Stimulated activated CD8-positive, alpha-beta memory T cell treated with anti-CD3 and anti-CD28 coated beads, Interleukin-2, amount 100 ng/mL, for 48 hours (primary cell): ENCODE measurements at places on chromosomes 2 and 18.
A peak's percentile ranks its signal among the peaks of the same experiment; 100 is the strongest.

- DNase-seq, result no peak
Observed at GRCh38 chr2:19488009-19488691, 129.7 kb upstream of the OSR1 start.

GRCh38 chr2:215002500-215002899 is 135.9 kb downstream of the ABCA12 start:
- DNase-seq, result no peak

- DNase-seq, result no peak
Observed at GRCh38 chr2:24576617-24577016, 85.6 kb downstream of the NCOA1 start.

- no peak for DNase-seq
Observed at GRCh38 chr2:64202206-64202845, 58.1 kb upstream of the PELI1 start.

DNA sequence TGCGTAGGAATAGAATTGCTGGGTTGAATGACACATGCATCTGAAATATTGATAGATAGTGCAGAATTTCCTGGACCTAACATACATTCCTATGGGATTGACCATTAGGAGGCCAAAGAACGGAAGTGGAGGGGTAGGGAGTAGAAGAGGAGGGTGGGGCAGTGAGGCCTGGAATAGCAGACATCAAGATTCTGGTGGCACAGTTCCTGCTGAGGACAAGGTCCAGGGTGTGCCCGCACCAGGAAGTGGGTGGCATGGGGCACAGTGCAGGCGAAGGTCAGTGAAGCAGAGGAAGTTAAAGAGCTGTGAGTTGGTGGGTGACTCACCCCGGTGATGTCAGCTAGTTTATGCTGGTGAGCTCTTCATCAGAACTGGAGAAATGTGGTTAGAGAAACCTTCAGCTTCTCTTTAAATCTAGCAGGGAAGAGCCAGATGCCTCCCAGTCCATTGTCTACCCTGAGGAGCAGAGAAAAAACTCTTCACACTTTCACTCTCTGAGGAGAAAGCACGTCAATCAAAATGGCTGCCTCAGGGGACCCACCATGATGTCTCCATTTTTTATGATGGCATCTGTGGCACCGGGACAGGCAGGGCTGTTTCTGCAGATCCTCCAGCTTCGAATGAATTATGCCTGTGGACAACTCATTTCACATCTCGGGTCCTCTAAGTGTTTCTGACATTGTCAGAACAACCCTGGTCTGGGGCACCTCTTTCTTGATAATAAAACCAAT is 55.9 kb upstream of the CTLA4 start:
- DNase-seq, result peak; percentile 68

GRCh38 chr2:173401716-173402326 is 47.1 kb downstream of the CDCA7 start:
- DNase-seq, result no peak

DNA sequence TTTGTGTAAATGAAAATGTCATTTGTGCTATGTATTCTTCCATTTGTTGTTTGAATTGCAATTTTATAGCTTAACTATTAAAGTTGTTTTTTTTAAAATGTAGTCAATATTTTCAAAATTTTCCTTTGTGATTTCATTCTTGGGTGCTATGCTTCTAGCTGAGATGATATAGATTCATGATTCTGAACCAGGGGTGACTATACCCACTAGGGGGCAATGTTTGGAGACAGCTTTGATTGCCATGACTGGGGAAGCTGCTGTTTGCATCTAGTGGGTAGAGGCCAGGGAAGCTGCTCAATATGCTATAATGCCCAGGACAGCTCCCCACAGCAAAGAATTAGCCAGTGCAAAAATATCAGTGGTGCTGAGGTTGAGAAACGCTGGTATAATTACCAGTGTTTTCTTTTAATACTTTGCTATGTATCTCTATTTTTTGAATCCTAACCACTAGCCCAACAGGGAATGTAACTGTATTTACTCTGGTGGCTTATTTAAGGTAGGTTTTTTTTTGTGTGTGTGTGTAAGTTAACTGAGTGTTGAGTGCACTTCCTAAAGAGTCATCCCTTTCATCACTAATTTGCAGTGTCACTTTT is 99.7 kb downstream of the MEP1B start:
- DNase-seq, result peak; percentile 3

DNA sequence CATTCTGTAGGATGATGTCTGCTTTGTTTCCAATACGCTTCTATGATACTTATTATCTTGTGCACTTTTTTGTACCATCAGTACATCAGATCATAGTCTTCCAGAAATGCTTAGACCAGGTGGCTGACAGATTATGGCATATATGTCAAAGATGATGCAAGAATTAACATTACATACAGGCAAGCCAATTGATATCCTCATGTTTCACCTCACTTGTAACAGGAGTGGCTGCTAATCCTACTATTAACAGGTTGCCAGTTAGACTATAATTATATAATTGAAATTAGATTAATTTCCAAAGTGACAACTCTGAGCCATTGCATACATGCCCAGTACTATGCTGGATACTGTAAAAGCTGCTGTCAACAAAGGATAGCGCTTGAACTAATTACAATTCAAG is 77.2 kb downstream of the TLK1 start:
- DNase-seq, result no peak

- no peak for DNase-seq
Observed at GRCh38 chr2:3246406-3246805, 131.2 kb downstream of the EIPR1 start.

DNA sequence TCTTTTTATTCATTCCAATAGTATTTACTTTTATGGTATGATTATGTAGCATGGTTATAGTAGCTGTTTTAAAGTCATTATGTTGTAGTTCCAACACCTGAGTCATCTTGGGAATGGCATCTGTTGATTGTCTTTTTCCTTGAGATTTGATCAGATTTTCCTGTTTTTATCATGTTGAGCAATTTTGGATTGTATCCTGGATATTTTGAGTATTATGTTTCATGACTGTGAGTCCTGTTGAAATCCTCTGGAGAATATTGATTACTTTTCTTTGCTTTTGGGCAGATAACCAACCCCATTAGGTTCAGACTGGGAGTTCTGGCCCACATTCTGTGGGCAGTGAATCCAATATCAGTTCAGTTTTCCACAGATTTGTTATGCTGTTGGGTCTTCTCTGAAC is 163.2 kb upstream of the SPRED2 start:
- no peak for DNase-seq

DNA sequence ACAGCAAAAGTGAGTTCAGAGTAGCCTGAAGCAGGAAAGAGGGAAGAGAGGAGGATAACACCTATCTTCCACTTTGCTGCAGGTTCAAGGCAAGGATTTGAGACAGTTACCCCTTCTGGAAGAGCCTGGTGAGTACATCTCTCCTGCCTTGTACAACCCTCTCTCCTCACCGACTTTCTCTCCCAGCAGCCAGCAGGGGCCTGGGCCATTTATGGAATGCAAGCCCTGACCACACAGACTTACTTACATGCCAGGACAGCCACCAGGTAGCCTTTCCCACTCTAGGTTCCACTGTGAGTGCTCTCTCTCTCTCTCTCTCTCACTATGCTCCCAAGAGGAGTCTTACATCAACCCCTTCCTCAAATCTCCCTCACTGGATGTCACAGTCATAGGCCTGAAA is 57.0 kb downstream of the BCL11A start:
- no peak for DNase-seq

- DNase-seq, result no peak
Observed at GRCh38 chr2:3756306-3756705, 52.9 kb downstream of the DCDC2C start.

GRCh38 chr2:197575987-197576386 is 60.1 kb downstream of the MOB4 start:
- DNase-seq, result no peak

GRCh38 chr2:64700133-64700809 is 46.6 kb upstream of the SERTAD2 start:
- DNase-seq, result no peak

DNA sequence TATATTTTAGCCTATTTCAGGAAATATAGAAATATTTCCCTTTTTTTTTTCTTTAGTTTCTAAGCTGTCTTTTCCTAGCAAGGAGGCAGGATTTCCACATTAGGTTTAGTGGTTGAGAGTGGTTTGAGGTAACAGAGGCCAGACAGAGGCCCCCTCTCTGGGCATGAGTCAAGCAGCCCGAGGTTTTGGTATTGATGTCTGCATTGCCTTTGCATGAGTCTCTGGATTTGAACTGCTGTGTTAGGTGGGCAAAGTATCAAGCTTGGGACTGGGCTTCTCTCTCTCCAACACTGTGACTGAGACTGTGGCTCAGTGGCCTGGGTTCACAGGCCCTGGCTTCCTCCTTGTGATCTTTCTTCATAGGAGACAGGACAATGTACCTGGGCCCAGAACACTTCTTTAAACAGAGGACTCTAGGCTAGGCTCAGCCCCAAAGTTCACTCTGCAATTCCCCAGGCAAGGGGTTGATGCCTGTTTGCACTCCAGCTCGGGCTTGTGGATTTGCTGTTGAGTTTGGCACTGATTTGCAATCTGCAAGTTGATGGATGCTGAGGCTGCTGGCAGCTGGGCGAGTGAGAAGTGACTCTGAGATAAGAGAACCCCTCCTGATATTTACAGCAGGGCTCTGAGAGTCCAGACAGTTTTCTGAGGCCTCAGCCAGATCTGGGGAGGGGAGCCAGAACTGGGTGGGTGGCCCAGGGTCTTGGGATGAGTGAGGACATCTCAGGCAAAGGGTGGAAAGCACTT is 271.2 kb downstream of the EN1 start:
- DNase-seq, result no peak

DNA sequence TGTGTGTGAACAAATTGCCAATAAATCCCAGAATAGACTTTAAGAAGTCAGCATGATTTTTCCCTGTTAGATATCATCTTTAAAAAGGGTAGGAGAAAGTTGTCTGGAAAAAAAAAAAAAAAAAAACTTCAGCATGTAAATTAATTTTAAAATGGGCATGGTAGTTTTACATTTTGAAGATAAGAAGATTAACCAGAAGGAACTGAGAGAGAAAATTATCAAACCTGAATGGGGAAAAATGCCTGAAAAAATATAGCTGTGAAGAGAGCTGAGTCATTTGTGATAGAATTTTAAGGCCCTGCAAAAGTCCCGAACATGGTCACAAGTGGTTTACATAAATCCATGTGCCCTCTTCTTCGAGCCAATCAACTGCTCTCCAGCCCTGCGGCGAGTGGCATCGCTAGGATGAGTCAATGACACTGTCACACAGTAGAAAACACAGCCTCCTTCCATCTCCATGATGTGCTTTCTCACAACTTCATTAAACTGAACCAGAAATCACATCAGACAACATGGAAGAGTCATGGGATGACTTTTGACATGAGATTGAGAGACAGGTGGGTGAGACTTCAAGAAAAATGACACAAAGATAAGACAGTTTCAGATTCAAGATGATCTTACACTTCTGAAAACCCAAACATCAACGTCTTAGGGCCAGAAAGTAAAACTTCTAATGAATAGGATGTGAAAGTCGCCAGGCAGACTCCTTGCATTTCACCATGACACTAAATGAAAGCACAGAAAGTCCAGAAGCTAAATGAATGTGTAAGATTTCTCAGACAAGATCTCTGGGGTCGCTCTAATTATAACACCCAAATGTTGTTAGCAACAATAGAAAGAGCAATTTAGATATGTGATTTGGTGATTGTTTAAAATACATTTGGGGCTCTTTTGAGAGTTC is 273.0 kb upstream of the ID2 start:
- DNase-seq, result peak; percentile 62

DNA sequence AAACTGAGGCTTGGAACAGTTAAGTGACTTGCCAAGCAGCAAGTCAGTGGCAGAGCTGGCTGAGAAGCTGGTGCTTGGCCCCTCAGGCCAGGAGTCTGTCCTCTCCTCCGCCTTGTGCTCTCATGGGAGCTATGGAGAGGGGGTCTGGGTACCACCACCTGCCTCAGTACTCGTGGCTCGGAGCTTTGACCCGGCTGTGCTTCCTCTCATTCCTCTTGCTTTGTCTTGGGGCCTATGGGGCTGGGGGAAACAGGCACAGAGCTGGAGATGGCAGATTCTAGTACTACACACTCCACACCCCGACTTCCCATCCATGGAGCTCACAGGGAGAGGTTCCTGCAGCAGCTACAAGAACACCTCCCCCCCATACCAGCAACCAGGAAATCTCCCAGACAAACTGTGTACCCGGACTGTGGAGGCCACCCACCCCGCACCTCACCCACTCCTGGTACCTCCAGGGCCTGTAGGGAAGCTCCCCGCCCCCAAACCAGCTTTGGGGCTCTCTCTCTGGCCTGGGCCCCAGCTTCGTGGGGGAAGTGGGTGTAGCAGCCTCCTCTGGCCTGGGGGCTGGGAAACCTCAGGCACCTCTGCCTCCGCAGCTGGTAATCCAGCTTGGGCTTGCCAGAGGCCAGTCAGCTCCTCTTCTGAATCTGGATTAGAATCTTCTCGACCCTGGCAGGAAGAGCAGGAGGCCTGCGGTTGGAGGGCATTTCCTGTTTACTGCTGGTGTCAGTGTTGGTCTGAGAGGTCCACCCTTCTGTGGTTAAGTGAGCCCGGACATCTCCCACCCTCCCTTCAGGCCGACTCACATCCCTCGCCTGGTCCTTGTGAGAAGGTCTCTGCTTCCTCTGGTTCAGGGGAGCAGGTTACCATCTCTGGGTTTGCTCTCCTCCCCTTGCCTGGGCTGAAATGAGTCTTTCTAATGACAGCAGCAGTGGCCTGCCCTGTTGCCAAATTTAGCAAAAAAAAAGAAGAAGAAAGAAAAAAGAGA is 22.3 kb upstream of the RHOB start:
- no peak for DNase-seq

- DNase-seq, result no peak
Observed at GRCh38 chr2:137772451-137772850, 191.8 kb upstream of the HNMT start.

- no peak for DNase-seq
Observed at GRCh38 chr18:48905513-48905912, 45.3 kb downstream of the SMAD7 start.

GRCh38 chr18:73861771-73862170 is 285.9 kb downstream of the FBXO15 start:
- no peak for DNase-seq

DNA sequence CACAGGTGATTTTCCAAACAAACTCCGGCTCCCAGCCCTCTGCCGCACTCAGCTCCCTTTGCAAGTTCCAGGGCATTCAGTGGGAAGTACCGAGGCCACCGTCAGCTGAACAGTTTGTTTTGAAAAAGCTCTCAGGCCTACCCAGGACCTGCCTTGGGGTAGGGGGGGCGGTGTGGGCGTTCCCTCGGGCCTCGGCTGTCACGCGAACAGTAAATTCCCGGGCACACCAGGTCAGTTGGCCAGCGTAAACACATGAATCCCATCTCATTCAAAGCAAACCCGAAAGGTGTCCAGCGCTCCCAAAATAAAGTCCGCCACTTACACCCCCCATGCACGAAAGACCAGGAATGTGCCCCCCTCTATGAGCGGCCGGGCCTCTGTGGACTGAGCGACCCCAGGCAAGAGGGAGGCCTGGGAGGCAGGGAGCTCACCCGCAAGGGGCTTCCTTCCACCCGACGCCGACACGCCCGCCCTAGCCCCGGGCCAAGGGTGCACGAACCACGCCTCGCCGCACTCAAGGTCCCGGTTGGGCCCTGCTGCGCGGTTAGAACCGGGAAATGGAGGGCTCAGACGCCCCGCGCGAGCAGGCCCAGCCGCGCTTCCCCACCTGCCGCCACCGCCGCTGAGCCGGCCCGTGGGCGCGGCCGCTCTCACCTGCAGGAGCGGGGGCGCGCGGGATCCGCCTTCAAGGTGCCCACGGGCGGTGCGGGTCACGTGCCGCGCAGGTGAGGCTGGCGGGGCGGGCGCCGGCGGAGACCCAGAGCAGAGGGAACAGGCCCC is at the start of gene WDSUB1:
Gene WDSUB1, minus strand, starts transcription at position 775 of the 780 bp plus-strand sequence. CDS start 3,634 bp downstream, outside the sequence.
- peak; percentile 15 for DNase-seq

GRCh38 chr18:25164211-25164847 is 187.6 kb downstream of the ZNF521 start:
- DNase-seq, result no peak
